Upper lobe of left lung (tissue), 6 donors: ENCODE measurements at places on chromosomes 5 and 9.

DNA sequence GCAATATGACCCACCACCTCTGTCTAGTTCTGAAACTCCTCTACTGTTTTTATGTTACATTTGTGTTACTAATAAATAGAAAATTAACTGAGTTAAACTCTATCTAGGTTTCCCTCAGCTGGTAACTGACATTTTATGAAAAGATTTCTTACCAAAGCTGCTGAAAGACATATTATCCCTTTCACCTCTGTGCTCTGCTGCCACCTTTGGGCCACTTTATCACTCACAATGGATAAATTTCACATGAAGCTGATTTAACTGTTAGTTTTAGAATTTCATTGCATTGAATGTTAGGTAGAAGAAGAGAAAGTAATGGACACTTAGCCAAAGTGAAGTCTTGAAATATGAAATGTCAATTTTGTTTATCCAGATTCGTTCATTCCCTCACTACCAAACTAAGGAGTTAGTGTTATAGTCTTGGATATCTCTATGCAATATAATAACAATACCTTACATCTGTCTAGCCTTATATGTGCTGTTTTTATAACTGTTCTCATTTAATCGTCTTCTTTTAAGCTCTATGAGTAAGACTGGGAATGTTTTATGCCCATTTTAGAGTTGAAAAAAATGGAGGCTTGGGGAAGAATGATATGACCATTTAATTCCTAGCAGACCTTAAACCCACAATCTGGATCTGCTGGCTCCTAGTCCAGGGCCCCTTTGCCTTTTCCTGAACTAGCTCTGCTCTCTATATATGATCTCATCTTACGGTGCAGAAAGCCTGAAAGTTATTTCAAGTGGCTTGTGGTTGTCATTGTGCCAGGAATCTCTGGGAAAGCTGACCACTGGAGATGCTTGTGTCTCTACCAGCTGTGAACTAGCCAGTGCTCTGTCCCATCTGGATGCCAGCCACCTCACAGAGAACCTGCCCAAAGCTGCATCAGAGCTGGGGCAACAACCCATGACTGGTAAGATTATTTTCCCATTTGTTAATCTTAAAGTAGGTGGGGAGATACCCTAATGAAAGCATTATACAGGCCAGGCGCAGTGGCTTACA, 97.1 kb downstream of the GOLPH3 start:
- no peak overlapping the region for H3K4me3 ChIP-seq
- H3K27me3 ChIP-seq, result no peaks in the 10 kb centered on the region
- peaks cover 39% of the 10 kb centered on the region for H3K36me3 ChIP-seq
- H3K27ac ChIP-seq, result no peak overlapping the region
- no peak for DNase-seq
- H3K4me1 ChIP-seq, result no peaks in the 10 kb centered on the region

DNA sequence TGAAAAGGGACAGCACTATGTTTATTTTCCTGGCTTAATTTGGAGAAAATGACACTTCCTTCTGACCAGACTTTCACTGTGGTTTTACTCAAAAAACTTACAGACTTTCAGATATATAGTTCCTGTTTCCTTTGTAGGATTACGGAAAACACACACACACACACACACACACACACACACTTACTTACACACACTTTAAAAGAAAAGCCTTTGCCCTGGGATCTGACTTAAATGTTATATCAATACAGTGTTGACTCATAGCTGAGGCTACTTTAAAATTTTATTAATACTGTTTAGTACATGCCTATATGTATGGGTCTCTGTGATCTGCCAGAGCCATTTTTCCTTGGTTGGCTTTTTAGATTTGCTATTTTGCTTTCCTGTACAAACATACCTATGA, 758.3 kb downstream of the DNAH5 start:
- no peak overlapping the region for H3K27ac ChIP-seq
- no peaks in the 10 kb centered on the region for H3K4me1 ChIP-seq
- H3K4me3 ChIP-seq, result no peak overlapping the region
- no peaks in the 10 kb centered on the region for H3K27me3 ChIP-seq
- no peaks in the 10 kb centered on the region for H3K36me3 ChIP-seq

- no peaks in the 10 kb centered on the region for H3K4me1 ChIP-seq
- H3K4me3 ChIP-seq, result no peak overlapping the region
- H3K36me3 ChIP-seq, result no peaks in the 10 kb centered on the region
- no peak for DNase-seq
Observed at GRCh38 chr5:151283120-151283825, 20.3 kb downstream of the SLC36A3 start.

GRCh38 chr9:96621618-96622017, 2.0 kb upstream of the CDC14B start:
- no peak overlapping the region for H3K4me3 ChIP-seq
- peaks cover 12% of the 10 kb centered on the region for H3K4me1 ChIP-seq
- DNase-seq, result no peak
- no peaks in the 10 kb centered on the region for H3K36me3 ChIP-seq
- H3K27ac ChIP-seq, result no peak overlapping the region

GRCh38 chr9:90640361-90640760, 2.3 kb downstream of the DIRAS2 start:
- no peak overlapping the region for H3K27ac ChIP-seq
- no peaks in the 10 kb centered on the region for H3K36me3 ChIP-seq
- no peak overlapping the region for H3K4me3 ChIP-seq
- H3K27me3 ChIP-seq, result no peaks in the 10 kb centered on the region
- DNase-seq, result no peak

GRCh38 chr9:90641086-90641485, 1.5 kb downstream of the DIRAS2 start:
- H3K4me3 ChIP-seq, result no peak overlapping the region
- no peak overlapping the region for H3K27ac ChIP-seq
- peaks cover 5% of the 10 kb centered on the region for H3K4me1 ChIP-seq
- no peak for DNase-seq

DNA sequence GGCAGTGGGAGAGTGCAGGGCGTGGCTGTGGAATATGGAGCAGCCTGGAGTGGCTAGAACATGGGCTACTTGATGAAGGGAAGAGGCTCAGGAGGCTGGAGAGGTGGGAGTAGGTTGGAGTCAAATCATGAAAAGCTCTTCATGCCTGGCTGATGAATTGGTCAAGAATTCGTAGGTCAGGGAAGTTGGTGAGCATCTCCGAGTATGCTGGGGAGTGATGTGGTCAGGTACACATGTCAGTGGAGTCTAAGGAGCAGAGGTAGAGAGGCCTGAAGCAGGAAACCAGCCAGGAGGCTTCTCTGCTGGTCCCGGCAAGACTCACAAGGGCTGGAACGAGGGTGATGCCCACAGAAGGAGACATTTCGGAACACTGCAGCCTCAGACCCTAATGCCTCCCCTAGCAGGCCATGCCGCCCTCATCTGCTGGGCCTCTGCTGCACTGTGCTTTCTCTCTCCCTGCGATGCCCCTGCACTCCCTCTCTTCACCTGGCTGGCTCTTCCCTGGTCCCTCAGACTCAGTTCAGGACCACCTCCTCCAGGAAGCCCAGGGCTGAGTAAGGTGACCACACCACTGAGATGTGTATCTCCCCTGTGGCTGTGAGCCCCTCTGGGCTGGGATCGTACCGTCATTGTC, 33.6 kb downstream of the TMOD1 start:
- H3K27ac ChIP-seq, result no peak overlapping the region
- peaks cover 9% of the 10 kb centered on the region for H3K4me1 ChIP-seq
- H3K4me3 ChIP-seq, result no peak overlapping the region
- no peak for DNase-seq

GRCh38 chr5:38752622-38753021, 93.2 kb upstream of the OSMR start:
- H3K27me3 ChIP-seq, result no peaks in the 10 kb centered on the region
- H3K27ac ChIP-seq, result no peak overlapping the region
- H3K4me1 ChIP-seq, result no peaks in the 10 kb centered on the region
- no peaks in the 10 kb centered on the region for H3K36me3 ChIP-seq

DNA sequence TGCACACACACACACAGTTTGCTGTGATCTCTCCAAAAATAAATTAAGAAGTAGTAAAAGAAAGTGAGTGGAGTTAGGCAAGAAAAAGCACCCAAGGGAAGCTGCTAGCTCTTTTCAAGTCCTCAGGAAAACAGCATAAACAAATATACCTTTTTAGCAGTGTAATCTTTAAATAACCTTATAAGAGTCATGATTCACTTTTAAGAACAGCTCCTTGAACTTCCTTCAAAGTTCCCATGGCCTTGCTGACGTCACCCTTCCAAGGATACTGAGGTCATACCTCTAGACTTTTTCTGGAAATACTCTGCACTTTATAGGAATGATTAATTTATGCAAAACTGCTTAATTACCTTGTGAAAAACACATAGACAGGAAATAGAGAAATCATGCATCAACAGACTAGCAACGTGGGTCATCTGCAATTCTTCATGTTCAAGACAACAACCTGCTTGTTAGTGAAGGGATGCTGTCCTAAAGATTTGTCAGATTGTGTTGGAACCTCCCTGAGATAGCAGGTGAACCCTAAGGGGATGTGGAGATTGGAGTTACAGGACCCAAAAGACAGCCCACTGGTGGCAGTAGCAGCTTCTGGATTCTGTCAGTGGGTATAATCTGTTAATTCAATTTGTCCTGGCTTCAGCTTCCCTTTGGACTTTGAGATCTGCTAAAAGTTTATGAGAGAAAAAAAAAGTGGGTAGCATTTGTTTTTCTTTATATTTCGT, 229.0 kb downstream of the ELAVL2 start:
- H3K4me3 ChIP-seq, result no peak overlapping the region
- no peaks in the 10 kb centered on the region for H3K4me1 ChIP-seq
- H3K27me3 ChIP-seq, result no peaks in the 10 kb centered on the region

DNA sequence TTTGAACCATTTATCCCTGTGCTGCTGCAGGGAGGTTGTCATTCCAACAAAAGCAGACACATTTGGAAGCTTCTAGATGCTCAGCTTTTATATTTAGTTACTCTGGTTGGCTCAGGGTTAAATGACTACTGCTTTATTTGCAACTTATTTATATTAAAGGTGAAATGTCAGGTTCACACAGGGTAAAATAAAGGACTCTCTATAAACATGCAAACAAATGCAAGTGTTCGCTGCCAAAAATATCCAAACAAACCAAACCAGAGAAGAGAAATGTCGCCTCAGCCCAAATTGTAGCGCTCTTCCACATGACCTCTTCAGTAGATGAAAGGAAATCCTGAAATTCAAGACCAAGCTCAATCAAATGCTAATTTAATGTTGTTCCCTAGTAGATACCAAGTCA, 57.0 kb upstream of the LIFR start:
- H3K4me3 ChIP-seq, result no peak overlapping the region
- DNase-seq, result no peak
- peaks cover 18% of the 10 kb centered on the region for H3K4me1 ChIP-seq
- no peaks in the 10 kb centered on the region for H3K27me3 ChIP-seq
- no peaks in the 10 kb centered on the region for H3K36me3 ChIP-seq

GRCh38 chr5:62579761-62580160, 1.1 kb downstream of the LRRC70 start:
- DNase-seq, result no peak
- H3K36me3 ChIP-seq, result no peaks in the 10 kb centered on the region
- no peaks in the 10 kb centered on the region for H3K27me3 ChIP-seq
- H3K27ac ChIP-seq, result no peak overlapping the region
- no peaks in the 10 kb centered on the region for H3K4me1 ChIP-seq
- no peak overlapping the region for H3K4me3 ChIP-seq

GRCh38 chr5:88806338-88806737, 76.6 kb downstream of the MEF2C start:
- no peaks in the 10 kb centered on the region for H3K4me1 ChIP-seq
- H3K36me3 ChIP-seq, result peaks cover 27% of the 10 kb centered on the region
- no peak overlapping the region for H3K27ac ChIP-seq
- H3K4me3 ChIP-seq, result no peak overlapping the region
- no peaks in the 10 kb centered on the region for H3K27me3 ChIP-seq

DNA sequence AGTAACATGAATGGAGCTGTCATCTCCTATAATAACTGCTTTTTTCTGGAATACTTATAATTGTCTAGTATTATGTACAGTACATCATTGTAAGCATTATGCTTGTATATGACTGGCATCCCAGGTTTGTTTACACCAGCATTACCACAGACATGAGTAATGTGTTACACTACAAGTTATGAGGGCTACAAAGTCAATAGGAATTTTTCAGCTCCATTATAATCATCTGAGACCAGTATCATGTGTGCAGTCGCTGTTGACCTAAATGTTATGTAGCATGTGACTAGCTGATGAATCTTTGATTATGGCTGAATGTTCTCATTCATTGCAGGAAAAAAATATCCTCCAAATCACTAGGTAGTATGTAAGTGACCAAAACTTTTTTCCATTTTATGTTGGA, 2.2 kb downstream of the ZCCHC9 start:
- no peaks in the 10 kb centered on the region for H3K27me3 ChIP-seq
- H3K27ac ChIP-seq, result no peak overlapping the region
- DNase-seq, result no peak
- H3K4me3 ChIP-seq, result no peak overlapping the region
- peaks cover 26% of the 10 kb centered on the region for H3K4me1 ChIP-seq

DNA sequence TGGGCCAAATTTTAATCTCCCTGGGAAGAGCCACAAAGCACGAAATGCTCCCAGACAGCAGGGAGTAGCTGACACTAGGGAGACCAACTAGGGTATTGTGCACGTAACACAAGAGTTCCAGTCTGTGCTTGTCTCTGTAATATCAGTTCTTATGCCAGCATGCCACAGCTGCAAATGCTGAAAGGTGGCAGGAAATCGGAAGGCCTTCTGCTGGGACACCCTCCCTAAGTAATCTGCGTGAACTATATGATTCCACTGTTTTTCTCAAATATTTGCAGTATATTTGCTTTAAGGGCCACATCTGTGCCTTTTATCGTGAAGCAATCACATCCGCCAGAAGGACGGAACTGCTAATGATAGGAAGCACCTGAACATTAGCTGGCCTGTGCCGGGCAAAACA, 12.6 kb downstream of the VLDLR start:
- H3K27ac ChIP-seq, result no peak overlapping the region
- no peak overlapping the region for H3K4me3 ChIP-seq

DNA sequence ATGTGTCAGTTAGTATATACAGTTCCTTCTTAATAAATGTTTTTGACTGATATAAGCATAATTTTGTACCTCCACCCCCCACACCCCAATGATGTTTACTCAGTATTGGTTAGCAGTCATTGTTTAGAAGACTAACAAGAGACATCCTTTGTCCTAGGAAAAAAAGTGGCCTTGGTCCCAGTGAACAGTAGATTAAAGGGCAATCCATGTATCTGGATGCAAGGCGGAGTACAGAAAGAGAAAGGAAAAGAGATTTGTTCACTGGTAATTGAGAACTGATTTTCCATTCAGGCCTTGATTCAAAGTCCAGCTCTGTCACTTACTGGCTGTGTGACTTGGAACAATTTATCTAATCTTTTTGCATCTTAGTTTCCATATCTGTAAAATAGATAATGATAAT, 4.6 kb downstream of the RALGPS1 start:
- H3K27me3 ChIP-seq, result no peaks in the 10 kb centered on the region
- H3K4me3 ChIP-seq, result no peak overlapping the region
- no peaks in the 10 kb centered on the region for H3K36me3 ChIP-seq
- no peak overlapping the region for H3K27ac ChIP-seq
- peaks cover 6% of the 10 kb centered on the region for H3K4me1 ChIP-seq

GRCh38 chr5:180868960-180869359, 7.9 kb upstream of the ZFP62 start:
- no peak overlapping the region for H3K27ac ChIP-seq
- H3K36me3 ChIP-seq, result no peaks in the 10 kb centered on the region
- no peak overlapping the region for H3K4me3 ChIP-seq
- no peaks in the 10 kb centered on the region for H3K27me3 ChIP-seq
- H3K4me1 ChIP-seq, result peaks cover 2% of the 10 kb centered on the region
